ENCODE measurements at places on chromosomes 7 and 10.

DNA sequence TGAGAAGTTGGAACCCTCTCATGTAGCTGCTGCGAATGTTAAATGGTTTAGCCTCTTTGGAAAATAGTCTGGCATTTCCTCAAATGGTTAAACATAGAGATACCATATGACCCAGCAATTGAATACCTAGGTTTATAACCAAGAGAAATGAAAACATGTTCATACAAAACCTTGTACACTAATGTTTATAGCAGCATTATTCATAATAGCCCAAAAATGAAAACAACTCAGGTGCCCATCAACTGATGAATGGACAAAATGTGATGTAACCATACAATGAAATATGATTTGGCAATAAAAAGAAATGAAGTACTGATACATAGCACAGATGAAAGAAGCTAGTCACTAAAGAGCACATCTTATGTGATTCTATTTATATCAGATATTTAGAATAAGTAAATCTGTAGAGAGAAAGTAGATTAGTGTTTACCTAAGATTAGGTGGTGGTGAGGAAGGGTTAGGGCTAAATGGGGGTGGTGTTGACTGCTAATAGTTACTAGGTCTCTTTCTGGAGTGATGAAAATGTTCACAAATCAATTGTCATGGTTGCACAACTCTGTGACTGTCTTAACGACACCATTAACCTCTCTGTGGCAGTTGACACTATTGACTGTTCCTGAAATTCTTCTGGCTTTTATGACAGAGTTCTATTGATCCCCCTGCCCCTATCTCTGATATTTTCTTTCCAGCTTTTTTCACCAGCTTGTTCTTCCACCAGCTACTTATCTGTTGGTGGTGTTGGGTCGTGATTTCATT, 35.2 kb downstream of the VCL start:
- DNase-seq, result no peak

DNA sequence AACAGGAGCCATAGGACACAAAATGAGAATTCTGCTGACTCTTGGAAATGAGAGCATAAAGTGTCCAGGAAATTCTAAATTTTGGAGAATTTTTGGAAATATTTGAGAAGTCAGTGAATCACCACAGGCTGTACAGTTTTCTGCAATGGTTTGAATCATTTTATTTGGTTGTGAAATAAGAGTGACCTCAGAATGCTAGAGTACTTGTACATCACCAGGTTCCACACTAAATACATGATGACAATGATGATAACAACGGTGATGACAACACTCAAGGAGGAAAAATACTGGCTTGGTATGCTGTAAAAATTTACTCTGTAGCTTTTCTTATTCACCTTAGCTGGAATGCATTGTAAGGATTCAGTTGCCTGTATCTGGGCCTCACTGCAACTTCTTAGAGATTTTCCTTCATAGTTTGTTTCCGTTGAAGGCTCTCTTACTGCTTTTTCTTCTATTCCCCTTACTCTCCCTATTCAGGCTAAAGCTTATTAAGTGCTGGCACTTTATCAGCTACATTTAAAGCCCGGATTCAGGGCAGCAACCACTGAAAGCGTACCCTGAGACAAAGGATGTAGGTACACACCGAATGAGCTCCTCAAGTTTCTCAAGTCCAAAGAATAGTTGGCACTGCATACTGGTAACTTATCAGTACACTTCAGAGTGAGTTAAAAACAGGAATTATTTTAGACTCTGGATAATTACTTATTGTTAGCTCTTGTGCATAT, 30.2 kb upstream of the NME8 start:
- no peak for DNase-seq

DNA sequence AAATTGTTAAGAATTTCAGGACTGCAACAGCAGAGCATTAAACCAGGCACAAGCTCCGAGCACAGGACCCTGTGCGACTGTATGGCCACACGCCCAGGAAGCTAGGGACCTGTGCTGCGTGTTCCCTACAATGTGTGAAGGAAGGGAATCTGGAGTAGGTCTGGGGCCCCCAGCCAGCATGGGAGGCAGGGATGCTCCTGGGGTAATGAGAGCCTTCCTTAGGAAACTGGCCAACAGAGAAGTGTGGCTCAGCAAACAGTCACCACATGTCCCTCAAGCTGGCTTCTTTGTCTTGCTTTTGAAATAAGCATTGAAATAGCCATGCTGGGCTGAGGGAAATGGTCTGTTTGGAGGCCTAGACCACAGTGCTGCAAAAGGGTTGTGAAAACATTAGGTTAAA, 8.2 kb downstream of the BLNK start:
- no peak for DNase-seq

- DNase-seq, result no peak
Observed at GRCh38 chr10:1048349-1048731, 579 bp downstream of the IDI1 start.

- no peak for DNase-seq
Observed at GRCh38 chr10:32240471-32240870, 106.5 kb downstream of the EPC1 start.

Data from substantia nigra (tissue), 51 donors.